ENCODE measurements at places on chromosomes 3 and 15.

DNA sequence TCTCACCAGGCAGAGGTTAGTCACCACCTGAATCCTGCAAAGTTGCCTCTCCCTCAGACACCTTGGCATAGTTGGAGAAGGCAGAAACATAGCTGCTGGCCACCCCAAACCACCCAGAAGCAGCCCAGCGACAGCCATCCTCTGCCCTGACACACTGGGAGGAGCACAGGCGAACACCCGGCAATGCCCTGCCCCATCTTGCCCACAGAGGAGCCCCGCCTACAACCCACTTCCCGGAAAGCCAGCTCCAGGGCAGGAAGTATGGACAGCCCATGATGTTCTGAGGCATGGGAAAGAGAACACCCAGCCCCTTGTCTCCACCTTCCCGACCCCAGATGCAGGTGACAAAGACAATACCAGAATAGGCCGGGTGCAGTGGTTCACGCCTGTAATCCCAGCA is 12.6 kb upstream of the SHISA5 start:
- DNase-seq: no peak

- DNase-seq: no peak
Observed at GRCh38 chr3:40445062-40445461, 12.1 kb upstream of the RPL14 start.

- peak; percentile 9 for DNase-seq
Observed at GRCh38 chr3:28476194-28476593, 127.6 kb upstream of the AZI2 start.

DNA sequence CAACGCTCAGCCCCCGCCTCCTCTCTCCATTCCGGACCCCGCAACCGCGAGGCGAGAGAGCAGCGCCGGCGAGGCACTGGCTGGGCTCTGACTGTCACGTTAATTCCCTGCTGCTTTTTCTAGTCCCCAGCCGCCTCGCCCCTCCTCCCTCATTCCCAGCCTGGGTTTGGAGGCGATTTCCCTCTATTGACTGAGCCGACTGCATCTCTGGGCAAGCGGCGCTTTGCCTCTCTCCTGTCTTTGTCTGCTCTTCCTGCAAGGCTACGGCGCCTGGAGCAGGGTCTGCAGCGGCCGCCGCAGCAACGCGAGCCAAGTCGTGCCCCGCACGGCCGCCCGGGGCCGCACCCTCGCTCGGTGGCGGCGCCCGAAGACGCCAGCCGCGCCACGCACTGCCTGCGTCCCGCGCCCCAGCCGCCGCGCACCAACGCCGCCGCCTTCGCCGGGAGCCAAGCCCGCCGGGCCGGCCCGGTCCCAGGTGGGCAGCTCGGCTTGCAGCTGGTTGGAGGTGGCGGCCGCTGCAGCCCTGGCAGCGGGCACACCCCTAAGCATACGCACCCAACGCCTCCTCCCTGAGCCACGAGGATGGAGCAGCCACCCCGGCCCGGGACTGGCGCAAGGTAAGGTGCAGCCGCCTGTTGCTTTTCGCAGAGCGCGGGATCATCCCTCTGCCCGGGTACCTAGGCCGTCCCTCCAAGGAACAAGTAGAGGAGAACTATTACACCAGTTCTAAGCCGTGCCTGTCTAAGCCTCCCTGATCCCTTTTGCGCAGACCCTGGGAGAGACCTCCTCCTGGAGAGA is at the start of gene LRRC3B:
Gene LRRC3B, plus strand, starts transcription at position 152 of the 798 bp plus-strand sequence. CDS start 86,901 bp downstream, outside the sequence.
- DNase-seq: no peak

DNA sequence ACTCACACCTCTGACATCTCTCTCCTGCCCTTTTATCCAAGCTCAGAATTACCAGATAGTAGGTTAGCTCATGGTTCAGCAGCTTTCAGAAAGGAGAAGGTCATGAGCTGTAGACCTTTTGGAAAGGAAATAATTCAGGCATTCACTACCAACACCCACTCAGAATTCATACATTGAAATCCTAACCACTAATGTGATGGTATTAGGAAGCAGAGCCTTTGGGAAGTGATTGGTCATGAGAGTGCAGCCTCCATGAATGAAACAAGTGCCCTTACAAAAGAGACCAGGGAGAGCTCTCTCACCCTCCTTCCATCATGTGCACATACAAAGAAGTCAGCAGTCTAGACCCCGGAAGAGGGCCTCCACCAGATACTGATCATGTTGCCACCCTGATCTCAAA is 315.8 kb upstream of the CCDC54 start:
- no peak for DNase-seq

GRCh38 chr3:178480795-178481194 is 55.4 kb upstream of the KCNMB2 start:
- DNase-seq: no peak
